Left forelimb (tissue), 1 donor: ENCODE measurements at places on chromosomes 7 and 10.

DNA sequence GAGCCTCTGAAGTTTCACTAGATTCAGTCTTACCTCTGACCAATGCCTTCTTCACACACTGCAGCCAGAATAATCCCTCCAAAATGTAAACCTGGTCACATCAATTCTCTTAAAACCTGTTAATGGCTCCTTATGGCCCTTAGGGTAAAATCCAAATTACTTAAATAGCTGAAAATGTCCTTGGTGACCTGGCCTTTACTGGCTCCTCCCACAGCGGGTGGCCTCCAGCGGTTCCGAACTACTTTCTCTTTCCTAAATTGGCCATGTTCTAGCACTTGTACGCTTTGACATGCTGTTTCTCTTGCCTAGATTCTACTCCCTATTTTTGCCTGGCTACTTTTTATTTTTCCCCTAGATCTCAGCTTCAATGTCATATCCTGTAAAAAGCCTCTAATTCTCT, 36.1 kb downstream of the AGK start:
- DNase-seq, result no peak

DNA sequence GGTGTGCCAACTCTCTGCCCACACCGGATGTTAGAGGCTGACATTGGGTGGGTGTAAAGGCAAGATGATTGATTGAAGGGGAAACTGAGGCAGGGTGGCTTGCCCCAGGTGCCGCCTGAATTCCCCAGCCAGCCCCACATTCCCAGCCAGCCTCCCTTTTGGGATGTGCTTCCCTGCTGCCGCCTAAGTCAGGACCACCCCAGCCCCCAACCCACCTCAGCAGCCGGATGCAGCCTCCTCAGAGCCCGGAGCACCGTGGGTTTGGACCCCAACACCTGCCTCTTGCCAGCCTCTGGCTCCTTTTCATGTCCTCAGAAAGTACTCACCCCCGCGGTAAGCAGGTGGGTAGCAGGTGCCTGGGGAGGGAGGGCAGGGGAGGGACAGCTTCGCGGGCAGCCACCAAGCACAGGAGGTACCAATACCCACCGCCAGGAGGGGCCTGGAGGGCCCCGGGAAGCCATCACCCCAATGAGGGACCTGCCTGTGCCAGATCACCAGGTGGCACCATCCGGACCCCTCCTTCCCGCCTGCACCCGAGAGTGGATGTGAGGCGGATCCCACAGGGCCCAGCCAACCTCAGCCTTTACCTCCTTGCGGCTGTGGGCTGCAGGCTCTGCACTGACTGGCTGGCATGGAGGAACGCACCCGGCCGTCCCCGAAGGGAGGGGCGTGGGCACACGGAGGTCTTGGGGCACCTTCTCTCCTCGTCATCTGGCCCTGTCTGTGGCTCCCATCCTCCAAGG, 60.5 kb downstream of the PWWP2B start:
- DNase-seq, result no peak

DNA sequence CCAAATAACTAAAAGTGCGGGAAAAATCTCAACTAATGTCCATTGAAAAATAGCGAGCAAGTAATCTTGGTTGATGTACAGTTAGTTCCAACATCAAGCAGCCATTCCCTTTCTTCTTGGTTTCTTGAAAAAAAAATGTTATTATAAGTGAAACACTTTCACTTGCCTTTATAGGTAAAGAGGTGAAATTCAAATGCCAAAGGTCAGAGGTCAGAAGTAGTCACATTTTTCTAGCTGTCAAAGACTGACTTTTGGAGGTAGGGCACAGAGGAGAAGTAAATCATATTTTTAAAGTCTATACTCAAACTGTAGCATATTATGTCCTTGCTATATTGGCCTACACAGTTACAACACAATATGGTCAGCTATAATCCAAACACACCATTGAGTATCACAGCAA, 62.3 kb downstream of the CHCHD3 start:
- DNase-seq, result no peak

DNA sequence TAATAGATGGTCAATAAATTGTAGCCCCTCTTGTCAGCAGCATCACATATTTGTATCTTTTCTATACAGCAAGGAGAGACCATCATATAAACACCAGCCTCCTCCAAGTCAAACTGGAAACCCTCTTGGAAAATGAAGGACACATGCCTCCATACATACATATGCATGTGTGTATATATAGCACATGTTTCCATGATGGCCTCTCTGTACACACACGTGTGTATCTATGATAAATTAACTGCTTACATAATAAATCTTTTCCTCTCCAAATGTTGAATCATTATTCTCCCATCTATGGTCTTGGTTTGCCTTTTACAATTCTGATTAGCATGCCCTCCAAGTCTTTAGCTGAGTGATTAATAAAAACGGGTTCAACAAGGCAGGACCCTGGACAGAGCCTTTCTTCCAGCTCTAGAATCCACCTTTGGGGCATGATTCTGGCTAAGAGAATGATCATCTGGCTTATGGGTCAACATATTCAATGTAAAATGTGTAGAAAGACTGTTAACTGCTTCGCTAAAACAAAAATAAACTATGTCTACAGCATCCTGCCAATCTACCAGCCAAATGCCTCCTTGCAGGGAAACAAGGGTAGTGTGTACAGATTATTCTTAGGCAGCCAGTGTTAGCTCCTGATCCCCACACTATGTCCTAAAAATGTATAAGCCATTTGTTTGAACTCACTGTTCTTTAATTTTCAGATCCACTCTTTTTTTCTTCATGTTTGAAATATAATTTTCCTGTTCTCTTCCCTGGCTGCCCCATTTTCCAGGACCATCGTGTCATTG, 70.0 kb downstream of the CRTAC1 start:
- no peak for DNase-seq

DNA sequence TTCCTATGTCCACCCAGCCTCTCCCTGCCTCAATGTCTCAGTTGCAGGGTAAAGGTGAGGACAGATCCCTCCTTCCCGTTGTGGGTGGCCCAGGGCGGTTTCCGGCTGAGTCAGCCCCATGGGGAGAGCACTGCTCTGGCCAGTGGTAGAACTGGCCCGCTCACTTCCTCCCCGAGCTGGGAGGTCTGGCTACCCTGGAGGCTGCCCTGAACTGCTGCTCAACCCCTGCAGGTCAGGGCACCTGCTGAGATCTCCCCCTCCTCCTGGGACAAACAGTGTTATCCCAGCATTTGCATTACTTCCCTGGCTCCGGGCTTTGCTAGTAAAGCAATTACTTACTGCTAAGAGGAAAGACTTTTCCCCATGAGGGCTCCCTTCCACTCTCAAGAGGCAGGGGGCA, 21.4 kb upstream of the IMPDH1 start:
- no peak for DNase-seq

GRCh38 chr7:9175871-9176270, 742.5 kb downstream of the NXPH1 start:
- no peak for DNase-seq

DNA sequence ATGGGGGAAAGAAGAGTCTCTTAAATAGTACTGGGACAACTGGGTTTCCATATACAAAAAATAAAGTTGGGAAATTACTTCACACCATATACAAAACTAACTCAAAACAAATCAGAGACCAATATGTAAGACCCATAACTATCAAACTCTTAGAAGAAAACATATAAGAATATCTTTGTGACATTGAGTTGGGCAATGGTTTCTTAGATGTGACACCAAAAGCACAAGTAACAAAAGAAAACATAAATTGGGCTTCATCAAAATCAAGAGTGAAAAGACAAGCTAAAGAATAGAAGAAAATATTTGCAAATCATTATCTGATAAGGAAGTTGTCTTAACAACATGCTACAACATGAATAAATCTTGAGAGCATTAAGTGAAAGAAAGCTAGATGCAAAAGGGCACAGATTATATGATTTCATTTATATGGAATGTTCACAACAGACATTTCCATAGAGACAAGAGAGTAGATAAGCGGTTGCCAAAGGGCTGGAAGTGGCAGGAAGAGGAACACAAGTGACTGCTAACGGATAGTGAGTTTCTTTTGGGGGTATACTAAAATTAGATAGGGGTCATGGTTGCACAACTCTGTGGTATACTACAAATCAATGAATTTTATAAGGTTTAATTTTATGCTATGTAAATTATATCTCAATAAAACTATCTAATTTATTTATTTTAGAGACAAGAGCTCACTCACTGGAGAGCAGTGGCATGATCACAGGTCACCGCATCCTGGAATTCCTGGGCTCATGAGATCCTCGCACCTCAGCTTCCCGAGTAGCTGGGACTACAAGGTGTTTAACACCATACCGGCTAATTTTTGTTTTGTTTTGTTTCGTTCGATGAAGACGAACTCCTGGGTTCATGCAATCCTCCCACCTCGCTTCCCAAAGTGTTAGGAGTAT, 35.4 kb downstream of the JMJD1C start:
- no peak for DNase-seq

- DNase-seq, result no peak
Observed at GRCh38 chr7:17130281-17131059, 168.0 kb upstream of the AHR start.

DNA sequence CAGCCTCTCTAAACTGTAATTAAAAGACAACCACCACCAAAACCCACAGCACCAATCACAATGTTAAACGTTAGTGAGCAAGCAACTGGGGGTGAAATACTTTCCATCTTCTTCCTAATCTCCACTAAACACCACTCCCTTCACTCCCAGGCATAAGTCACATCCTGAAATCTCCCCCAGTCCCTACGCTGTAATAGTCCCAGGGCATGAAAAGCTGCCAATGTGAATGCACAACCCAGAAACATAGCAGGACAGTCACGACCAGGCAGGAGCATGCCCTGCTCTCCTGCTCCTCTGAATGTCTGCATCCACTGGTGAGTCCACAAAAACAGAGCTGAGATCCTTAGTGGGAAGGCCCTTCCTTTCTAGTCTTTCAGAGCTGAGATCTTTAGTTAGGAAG, 288.9 kb downstream of the PARD3 start:
- no peak for DNase-seq

GRCh38 chr10:3239066-3239919, 66.7 kb upstream of the PITRM1 start:
- DNase-seq, result peak; percentile 85

- no peak for DNase-seq
Observed at GRCh38 chr10:75569506-75569905, 138.1 kb downstream of the LRMDA start.

DNA sequence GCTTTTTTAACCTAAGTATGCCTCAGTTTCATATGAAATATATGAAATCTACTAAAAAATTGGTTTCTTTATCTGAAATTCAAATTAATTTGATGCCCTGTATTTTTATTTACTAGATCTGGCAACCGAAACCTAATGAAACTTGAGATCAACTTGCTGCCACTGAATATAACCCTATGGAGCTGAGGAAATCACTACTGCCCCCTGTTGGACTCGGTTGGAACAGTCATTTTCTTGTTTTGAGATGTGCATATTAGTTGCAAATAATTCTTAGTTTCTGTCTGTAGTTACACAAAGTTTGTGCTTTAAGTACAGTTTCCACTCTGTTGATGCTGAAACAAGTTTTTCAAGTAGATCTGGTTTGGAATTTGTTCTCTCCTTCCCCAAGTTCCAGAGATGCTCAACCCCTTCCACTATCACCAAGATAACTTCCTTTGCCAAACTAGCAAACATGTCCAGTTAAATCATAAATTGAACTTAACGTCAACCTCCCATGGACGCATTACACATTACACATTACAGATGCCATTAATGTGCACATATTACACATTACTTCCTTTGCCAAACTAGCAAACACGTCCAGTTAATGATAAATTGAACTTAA, 22.2 kb upstream of the EXOC4 start:
- DNase-seq, result no peak

- DNase-seq, result no peak
Observed at GRCh38 chr10:102451105-102451969, at the start of gene C10orf95. Gene C10orf95 (minus strand): TSS chr10:102451543. CDS start chr10:102451093, 450 bp downstream.

GRCh38 chr7:77362905-77363304, 53.2 kb downstream of the GSAP start:
- DNase-seq, result no peak

- no peak for DNase-seq
Observed at GRCh38 chr7:42144604-42145003, 92.4 kb downstream of the GLI3 start.

DNA sequence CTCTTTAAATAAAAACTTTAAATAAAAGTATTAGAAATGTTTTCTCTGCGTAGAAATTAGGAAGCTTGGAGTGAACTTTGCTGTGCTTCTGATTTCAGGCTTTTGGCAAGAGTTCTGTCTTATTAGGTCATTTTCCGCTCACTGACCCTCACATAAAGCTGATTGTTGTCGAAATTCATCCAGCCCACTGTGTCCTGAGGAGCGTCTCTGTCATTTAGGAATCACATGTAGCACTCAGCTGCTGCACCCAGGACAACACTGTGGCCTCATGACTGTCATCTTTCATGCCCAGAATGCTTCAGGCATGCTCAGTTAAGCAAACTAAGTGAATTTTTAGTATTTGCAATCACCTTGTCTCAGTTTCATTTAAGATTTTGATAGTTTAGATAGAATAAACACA, 57.8 kb upstream of the MSRB2 start:
- DNase-seq, result no peak

- no peak for DNase-seq
Observed at GRCh38 chr7:138030679-138031351, 28.9 kb upstream of the CREB3L2 start.

GRCh38 chr7:147235645-147236382, 1119.2 kb downstream of the CNTNAP2 start:
- DNase-seq, result no peak

GRCh38 chr10:52216852-52217251, 97.2 kb upstream of the DKK1 start:
- DNase-seq, result peak; percentile 51

- no peak for DNase-seq
Observed at GRCh38 chr7:131525820-131526219, 30.6 kb downstream of the PODXL start.

DNA sequence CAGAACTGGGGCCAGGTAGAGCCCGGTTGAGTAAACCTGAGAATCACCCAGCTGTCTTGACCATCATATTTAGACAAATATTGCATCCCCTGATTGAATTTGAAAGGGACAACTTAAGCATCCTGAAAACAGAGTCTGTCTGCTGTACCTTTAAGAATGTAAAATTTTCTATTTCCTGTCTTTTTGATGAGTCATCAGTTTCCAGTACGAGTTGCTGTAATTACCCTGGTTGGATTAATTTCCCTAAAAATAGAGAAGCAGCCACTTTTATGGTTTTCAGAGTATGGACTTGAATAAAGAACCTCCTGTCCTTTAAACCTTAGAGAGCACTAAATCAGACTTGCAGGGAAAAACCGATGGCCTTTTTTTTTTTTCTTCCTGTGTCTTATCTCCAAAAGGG, 164.6 kb upstream of the SH2B2 start:
- DNase-seq, result no peak

DNA sequence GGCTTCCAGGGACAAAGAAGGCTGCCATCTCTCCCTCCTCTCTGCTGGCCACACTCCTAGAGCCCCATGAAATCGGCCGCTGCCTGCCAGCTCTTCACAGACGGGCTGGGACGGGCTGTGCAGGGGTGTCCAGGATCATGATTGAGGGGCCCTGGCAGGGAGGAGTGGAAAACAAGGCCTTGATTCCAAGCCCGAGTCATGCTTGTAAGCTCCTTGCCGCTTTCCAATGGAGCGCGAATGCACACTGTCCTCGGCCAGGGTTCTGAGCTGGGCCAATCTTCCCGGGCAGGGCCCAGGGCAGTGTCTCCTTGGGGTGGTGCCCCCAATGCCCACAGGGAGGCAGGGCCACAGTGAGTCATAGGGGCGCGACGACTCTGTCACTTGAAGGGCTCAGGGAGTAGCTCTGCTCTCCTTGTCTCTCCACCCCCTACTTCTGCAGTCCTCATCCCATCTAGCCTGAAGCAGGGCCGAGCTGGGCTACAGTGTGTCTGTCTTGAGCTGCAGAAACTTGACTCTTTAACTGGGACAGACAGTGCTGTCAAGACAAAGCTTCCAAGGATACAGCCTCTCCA, 186.2 kb upstream of the SVIL start:
- DNase-seq, result peak; percentile 88

GRCh38 chr10:128078136-128078969, 47.9 kb downstream of the MKI67 start:
- peak; percentile 69 for DNase-seq
